ENCODE measurements at places on chromosomes 3 and 15.

DNA sequence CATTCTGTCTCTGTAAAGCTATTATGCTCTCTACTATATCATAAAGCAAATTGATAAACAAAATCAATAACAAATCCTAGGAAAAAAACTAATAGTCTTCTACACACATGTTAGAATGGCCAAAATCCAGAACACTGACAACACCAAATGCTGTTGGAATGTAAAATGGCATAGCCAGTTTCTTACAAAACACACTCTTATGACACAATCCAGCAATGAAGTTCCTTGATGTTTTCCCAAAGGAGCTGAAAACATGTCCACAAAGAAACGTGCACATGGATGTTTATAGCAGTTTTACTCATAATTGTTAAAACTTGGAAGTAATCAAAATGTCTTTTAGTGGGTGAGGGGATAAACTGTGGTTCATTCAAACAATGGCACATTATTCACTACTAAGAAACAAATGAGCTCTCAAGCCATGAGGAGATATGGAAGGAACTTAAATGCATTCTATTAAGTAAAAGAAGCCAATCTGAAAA is 32.7 kb downstream of the CADM2 start:
- DNase-seq: no peak

GRCh38 chr15:35665896-35666536 is 120.1 kb upstream of the DPH6 start:
- DNase-seq: no peak

GRCh38 chr15:58715266-58715917 is 34.1 kb downstream of the ADAM10 start:
- DNase-seq: no peak

GRCh38 chr3:159947220-159947619 is 41.4 kb upstream of the IL12A start:
- DNase-seq: no peak

GRCh38 chr3:141938011-141938500 is 61.6 kb downstream of the ATP1B3 start:
- no peak for DNase-seq

DNA sequence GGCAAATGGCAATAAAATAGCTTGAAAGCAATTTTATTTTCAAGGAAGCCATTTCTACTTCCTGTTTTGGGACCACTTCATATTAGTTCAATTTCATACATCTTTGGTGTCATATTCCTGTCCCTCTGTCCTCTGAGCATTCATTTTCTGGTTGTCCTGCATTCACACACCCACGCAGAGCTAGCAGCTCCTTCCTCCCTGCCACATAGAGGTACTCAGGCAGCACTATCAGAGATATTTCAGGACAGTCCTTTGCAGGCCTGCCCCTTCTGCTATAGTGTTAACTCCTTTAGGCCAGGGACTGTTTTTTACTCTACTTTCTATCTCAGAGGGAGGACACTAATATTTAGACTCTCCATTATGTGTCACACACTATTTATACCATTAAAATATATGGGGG is 132.0 kb downstream of the ECT2 start:
- no peak for DNase-seq

- DNase-seq: no peak
Measured at GRCh38 chr3:97763586-97764406, 762 bp upstream of the ARL6 start.

DNA sequence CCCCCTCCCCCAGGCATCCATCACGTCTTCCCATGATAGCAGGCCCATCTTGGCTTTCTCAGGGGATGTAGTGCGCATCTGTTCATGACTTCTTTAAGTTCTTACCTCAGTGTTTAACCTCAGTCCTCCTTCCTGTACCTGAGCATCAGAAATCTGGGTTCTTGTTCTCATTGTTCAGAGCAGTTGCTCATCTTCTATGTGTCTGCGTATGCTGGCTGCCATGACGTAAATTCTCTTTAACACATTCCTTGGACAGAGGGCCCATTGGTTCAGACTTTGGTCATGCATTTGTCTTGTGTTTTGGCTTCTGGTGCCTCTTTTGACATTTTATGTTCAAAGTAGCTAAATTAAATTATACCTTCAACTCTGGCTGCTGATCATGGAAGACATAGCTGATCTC is 227.3 kb downstream of the CACNA2D3 start:
- DNase-seq: no peak

DNA sequence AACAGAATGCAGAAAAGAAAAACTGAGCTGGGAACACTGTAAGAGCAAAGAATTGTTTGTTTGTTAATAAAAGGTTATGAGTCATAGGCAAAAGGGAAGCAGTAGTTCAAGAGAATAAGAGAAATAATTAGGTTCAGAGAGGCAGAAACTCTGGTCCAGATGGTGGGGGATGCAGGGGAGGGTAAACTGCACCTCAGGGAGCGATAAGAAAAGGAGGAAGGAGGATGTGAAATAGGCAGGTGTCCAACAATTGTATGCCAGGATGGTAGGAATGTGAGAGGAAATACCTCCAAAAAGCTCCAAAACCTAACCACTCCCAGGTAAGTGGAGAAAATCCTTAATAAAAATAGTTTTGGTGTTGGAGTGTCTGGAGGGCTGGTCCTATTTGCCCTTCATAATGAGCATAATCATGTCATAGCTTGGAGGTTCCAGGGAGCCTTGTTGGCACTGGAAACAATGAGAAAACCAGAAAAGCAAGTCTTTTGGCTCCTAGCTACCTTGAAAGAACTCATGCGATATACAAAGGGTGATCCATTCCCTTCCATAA is 405.4 kb upstream of the TBL1XR1 start:
- no peak for DNase-seq

GRCh38 chr3:29746163-29746760 is 465.4 kb downstream of the RBMS3 start:
- DNase-seq: no peak

GRCh38 chr3:150582620-150583019 is 20.5 kb upstream of the SELENOT start:
- DNase-seq: no peak

DNA sequence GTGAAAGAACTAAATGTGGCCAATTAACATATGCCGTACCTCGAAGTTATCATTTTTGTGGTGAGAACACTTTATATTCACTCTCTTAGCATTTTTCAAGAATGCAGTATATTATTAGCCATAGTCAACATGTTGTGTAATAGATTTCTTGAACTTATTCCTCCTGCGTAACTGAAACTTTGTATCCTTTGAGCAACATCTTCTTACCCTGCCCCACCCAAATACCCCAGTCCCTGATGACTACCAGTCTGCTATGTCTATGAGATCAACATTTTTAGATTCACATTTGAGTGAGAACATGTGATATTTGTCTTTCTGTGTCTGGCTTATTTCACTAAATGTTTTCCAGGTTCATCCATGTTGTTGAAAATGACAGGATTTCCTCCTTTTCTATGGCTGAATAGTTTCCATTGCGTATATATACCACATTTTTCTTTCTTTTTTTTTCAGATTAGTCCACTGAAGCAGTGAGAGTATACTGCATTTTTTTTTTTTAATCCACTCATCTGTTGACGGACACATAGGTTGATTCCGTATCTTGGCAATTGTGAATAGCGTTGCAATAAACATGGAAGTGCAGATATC is 12.7 kb upstream of the KBTBD8 start:
- DNase-seq: no peak

GRCh38 chr3:198076722-198077308 is 116.8 kb downstream of the LMLN start:
- no peak for DNase-seq

DNA sequence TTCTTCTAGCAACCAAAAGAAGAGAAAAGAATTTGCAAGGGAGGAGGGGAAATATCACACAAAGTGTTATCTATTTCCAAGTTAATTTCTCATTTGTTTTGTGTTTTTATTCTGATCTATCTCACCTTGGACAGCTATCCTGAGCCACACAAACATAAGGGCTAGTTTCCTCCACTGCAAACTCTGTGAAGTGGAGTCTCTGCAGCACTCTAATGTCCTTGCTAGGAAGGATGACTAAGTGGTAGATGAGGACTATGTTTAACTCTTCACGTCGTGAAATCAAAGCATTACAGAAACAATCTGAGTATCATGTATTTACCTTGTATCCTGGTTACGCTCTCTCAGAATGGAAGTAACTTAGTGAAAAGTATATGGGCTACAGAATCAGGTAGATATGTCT is 33.9 kb upstream of the CHRM5 start:
- no peak for DNase-seq

DNA sequence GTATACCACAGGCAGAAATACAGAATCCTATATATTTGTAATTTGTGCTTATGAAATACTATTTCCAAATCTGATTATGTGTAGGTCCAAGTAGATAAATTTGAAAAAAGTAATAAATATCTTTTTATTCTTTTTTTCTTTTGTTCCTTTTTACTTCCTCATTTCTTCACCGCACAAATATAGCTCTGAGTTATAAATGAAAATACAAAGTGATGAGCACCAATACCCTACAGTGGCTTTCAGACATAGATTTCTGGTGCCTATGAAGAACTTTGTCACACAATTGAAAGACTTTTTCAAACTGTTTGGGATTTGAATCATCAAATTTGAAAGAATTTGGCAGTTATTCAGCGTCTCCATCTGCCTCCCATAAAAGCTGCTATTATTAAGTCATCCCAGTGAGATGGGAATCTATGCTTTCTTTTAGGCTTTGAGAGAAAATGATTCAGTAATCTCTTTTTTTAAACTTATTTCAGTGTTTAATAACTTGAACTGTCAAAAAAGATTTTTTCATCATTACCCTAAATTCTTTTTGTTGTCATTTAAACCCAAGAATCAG is 363.6 kb upstream of the GOLIM4 start:
- no peak for DNase-seq

DNA sequence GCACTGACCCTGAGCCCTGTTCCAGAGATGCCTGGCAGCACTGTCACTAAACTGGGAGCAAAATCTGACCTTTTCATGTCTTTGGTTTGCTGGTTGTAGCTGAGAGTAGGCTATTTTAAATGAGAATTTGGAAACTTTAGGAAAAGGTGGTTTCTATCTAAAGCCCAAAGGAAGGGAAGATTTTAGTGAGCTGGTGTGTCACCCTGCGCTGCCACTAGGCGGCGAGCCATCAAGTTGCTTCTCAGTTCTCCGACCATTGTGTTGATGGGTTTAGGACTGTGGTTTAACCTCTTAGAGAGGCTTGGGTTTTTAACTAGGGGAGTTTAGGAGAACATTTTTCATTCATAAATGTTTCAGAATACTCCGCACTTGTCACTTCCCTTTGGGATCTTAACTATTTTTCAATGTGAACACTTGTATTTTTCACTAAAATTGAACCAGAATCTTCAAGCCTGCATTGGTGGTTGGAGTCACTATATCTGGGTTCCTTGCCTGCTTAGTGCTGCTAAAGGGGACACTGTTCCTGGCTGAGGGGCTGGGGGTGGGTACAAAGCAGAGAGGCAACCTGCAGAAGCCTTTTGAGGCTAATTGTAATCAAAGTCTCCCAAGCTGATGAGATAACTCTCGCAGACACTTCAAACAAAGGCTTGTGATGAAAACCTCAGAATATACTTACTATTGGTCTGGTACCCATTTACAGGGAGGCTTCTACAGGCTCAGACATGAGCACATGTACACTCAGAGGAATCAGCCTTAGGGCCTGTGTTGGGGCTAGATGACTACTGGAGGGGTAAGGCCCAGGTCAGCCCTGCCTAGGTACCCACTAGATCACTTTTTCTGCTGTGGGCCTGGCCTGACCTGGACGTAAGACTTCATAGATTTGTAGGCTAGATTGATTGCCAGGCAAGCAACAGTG is 16.8 kb downstream of the EXOSC7 start:
- no peak for DNase-seq

GRCh38 chr3:12574131-12574530 is 17.2 kb downstream of the MKRN2 start:
- no peak for DNase-seq

- peak; percentile 14 for DNase-seq
Measured at GRCh38 chr15:85407421-85408269, 27.2 kb downstream of the AKAP13 start.

GRCh38 chr3:68207327-68207726 is 552.9 kb upstream of the SUCLG2 start:
- DNase-seq: no peak

DNA sequence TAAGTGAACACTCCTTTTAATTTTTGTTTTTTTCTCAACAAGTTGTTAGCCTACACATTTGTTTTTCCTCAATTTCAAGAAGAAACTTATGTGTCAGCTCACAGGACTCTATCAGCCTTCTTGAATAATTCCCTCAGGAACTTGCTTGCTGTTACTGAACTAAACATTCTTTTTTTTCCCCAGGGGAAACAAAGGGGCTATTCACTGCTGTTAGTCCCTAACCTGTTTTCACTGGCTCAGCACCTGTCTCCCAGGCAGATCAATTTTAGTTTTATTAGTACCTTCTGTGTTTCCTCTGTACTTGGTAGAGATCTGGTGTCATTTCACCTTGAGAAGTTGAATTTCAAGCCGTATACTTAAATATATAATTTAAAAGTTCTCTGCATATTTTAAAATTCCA is 644.6 kb downstream of the CADM2 start:
- no peak for DNase-seq

GRCh38 chr3:72855001-72855400 is 6.8 kb upstream of the SHQ1 start:
- DNase-seq: no peak

DNA sequence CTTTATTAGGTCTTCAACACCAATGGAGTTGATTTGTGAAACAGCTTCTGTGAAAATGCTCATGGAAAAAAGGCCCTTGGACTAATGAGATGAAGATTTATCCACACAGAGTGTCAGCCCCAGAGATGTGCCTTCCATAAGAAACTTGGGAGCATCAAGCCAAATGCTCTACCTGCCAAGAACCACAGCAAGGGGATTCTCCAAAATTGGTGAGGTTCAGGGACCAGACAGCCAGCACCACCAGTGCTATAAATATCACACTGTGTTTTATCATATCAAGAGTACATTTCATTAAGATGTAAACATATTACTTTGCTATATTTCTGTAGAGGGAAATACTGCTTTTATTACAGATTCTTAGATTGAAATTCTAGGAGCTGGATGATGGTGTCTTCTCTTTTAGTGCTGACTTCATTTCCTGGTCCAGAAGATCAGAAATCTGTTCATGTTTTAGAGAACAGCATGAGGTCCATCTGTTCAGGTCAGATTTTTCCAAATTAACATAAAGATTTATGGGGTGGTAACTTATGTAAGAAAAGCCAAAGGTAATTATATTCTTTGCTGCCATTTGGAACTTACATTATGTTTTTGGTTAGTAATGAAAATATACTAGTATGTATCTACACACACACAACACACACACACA is 17.7 kb downstream of the SLC35G2 start:
- DNase-seq: no peak

GRCh38 chr15:68528626-68529290 is 50.0 kb upstream of the CORO2B start:
- no peak for DNase-seq

DNA sequence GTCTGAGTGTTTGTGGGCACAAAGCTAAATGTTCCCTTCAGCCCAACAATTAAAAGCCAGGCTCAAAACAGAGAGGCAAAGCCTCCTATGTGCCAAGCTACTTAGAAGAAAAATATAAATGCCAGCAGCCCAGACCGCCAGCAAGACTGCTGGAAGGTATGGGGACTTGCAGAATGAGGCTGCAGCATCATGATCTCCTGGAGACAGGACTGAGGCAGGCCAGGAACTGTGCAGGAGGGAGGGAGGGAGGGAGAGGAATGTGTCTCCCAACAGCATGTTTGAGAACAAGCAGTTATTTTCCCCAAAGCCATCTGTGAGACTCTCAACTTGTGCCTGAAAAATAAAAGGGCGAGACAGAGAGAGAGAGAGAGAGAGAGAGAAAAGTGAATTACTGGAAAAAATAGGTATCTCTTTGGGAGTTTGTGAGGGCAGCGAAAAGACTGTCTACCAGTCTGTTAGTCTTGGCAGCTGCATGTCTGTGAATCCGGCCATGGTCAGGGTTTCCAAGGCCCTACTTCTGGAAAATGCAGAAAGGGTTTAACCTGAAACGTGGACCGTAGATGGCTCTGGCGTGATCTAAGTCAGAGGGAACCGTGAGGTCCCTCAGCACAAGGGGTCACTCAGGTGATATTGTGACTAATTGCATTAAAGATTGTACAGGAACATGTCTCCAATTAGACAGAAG is 139.7 kb upstream of the COL8A1 start:
- no peak for DNase-seq

Measured in CD4-positive, alpha-beta T cell treated with Interleukin-1 beta for 1 hour (primary cell).